ENCODE measurements at places on chromosomes 5 and 9. TPM values are rescaled to one million over a fixed set of nuclear protein-coding genes. Genes with fewer than 3 reads are reported as not detected.

Gene ADGRV1
- total RNA-seq = 0.16 TPM

Gene ADRB2
- total RNA-seq = 25.3 TPM

Gene CEP72
- total RNA-seq = 2.0 TPM

Gene SELENOP
- total RNA-seq = 807 TPM

Gene ARL10
- 4.4 TPM for total RNA-seq

Gene C9orf43
- 0.45 TPM for total RNA-seq
